ENCODE measurements at places on chromosomes 7 and 10. TPM values are rescaled to one million over a fixed set of nuclear protein-coding genes. Genes with fewer than 3 reads are reported as not detected.

DNA sequence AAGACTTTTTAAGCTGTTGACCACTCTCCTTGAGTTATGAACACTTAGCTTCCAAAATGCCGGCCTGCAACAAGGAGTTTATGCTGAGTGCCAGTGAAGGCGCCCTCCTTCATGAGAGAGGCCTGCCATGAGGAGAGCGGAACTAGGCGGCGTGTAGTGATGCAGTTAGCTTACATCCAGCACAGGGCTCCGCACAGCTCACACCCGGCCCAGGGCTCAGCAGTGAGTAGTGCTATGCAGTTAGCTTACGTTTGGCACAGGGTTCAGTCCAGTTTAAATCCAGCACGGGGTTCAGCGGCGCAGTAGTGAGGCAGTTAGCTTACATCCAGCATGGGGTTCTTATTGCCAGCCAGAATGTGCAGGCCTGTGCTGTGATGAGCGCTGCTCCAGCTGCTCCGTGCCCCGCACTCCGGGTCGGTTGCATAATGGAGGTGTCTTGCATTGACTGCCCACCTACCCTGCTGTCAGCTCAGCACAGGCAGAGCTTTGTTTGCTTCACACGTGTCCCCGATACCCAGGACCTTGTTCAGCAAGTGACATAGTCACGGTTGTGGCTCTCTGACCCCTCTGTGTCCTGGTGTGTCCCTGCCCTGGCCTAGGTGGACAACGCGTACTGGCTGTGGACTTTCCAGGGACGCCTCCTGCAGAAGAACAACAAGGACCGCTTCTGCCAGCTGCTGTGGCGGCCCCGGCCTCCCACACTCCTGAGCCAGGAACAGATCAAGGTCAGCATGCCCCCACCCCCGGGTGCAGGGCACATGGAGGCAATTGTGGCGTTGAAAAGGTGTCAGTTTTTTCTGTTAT is 21.9 kb downstream of the EIF3B start:
- peak overlapping the region; percentile 74 for H3K27ac ChIP-seq
- no peaks in the 10 kb centered on the region for H3K27me3 ChIP-seq
- peaks cover 40% of the 10 kb centered on the region for H3K4me1 ChIP-seq
- DNase-seq: peak; percentile 93

C7orf57 gene
- not detected for total RNA-seq

DNA sequence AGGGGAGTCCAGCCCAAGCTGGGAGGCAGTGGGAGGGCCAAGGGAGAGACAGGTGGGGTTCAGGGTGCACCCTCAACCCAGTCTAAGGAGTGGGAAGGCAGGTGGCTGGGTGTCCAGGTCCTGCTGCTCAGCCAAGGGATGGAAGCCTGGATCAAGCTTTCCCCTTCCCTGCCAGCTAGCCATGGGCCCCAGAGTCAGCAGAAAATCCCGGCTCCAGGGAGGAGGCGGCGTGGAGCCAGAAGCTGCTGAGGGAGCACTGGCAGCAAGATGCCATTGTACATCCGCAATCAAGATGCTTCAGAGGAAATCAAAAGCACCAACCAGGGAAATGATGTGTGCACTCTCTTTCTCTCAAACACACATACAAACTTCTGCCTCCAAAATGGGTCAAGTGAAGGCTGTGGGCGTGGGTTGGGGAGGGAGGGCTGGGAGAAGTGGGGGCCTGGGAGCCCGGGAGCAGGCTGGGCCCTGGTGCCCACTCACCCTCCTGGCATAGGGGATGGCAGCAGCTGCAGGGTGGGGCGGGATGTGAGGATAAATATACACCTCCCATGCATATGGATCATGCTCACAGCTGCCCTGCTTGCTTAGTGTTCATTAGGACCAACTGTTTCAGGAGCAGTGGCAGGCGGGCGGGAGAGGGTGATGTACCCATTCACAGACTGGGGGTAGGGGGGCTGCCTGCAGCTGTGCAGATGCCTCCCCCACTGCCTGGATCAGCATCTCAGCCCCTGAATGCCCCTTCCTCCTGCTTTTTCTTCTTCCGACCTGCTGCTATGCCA is 24.2 kb downstream of the TRIM8 start:
- H3K36me3 ChIP-seq: no peaks in the 10 kb centered on the region
- no peak for DNase-seq
- peak overlapping the region; percentile 86 for H3K27ac ChIP-seq
- H3K4me1 ChIP-seq: peaks cover 34% of the 10 kb centered on the region
- no peak overlapping the region for H3K4me3 ChIP-seq

DNA sequence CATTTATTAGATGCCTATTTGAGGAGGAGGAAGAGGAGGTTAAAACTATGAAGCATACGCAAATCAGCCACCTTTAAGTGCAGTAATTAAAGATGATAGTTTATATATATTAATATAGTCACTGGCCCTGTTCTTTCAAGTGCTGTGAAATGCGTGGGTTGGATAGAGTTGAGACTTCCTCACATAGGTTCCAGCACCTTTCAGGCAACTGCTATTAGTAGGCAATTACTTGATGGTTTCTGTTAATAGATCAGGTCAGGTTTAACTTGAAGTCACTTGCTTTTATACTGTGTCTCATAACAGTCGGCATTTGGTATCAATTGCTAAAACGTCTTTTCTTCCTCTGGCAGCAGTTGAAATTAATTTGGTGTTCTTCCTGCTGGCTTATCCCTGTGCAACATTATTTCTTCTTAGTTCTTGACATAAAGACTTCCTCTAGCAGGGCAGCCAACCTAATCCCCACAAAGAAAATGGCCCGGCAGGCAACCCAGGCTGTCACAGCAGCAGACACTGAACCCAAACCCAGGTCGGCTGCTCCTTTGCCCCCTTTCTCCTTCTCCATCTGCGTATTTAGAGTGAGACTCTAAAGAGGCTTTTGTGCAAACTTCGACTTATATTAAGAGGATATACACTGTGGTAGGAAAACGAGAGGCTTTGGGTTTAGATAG is 35.3 kb upstream of the BET1 start:
- no peaks in the 10 kb centered on the region for H3K4me1 ChIP-seq
- no peaks in the 10 kb centered on the region for H3K36me3 ChIP-seq
- no peaks in the 10 kb centered on the region for H3K27me3 ChIP-seq
- H3K27ac ChIP-seq: no peak overlapping the region

MET gene
- total RNA-seq: 23.7 TPM

ADAM22 gene
- 3.6 TPM for total RNA-seq

GRCh38 chr7:31123321-31123720 is 71.2 kb downstream of the ADCYAP1R1 start:
- no peaks in the 10 kb centered on the region for H3K36me3 ChIP-seq
- H3K4me1 ChIP-seq: peaks cover 7% of the 10 kb centered on the region
- no peak for DNase-seq
- no peaks in the 10 kb centered on the region for H3K27me3 ChIP-seq
- H3K4me3 ChIP-seq: no peak overlapping the region

GJD4 gene
- not detected for total RNA-seq

- no peaks in the 10 kb centered on the region for H3K27me3 ChIP-seq
- H3K4me3 ChIP-seq: no peak overlapping the region
- DNase-seq: no peak
- no peaks in the 10 kb centered on the region for H3K4me1 ChIP-seq
- no peaks in the 10 kb centered on the region for H3K36me3 ChIP-seq
Observed at GRCh38 chr10:76177936-76178335, 746.5 kb downstream of the LRMDA start.

GRCh38 chr7:41824284-41824683 is 121.4 kb upstream of the INHBA start:
- H3K27ac ChIP-seq: no peak overlapping the region
- H3K27me3 ChIP-seq: no peaks in the 10 kb centered on the region
- no peaks in the 10 kb centered on the region for H3K4me1 ChIP-seq
- H3K4me3 ChIP-seq: no peak overlapping the region

DNA sequence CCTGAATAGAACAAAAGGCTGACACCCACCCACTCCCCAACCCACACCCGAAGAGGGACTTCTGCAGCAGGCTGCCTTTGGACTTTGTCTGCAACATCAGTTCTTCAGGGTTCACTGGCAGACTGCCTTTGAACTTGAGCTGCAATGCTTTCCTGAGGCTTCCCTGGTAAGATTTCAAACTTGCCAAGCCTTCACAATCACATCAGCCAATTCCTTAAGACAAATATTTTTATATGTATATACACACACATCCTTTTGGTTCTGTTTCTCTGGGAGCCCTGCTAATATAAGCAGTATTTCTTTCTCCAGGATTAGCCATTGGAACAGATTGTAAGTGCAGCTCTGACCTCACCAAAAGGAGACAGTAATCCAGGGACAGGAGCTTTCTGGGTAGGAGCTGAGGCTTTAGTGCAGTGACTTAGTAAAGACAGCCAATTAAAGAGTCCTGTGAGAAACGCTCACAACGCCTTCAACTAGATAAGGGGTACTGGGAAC is 55.6 kb upstream of the KMT2E start:
- H3K36me3 ChIP-seq: no peaks in the 10 kb centered on the region
- H3K27ac ChIP-seq: no peak overlapping the region
- no peak for DNase-seq
- H3K4me3 ChIP-seq: no peak overlapping the region
- no peaks in the 10 kb centered on the region for H3K4me1 ChIP-seq

CCNJ gene
- 7.9 TPM for total RNA-seq

OGA gene
- total RNA-seq: 83.3 TPM

UTF1 gene
- not detected for total RNA-seq

GRCh38 chr7:150453181-150453580 is 2.8 kb downstream of the GIMAP8 start:
- DNase-seq: no peak
- H3K36me3 ChIP-seq: no peaks in the 10 kb centered on the region
- H3K27me3 ChIP-seq: peaks cover 3% of the 10 kb centered on the region
- H3K27ac ChIP-seq: no peak overlapping the region
- H3K4me3 ChIP-seq: no peak overlapping the region

DNA sequence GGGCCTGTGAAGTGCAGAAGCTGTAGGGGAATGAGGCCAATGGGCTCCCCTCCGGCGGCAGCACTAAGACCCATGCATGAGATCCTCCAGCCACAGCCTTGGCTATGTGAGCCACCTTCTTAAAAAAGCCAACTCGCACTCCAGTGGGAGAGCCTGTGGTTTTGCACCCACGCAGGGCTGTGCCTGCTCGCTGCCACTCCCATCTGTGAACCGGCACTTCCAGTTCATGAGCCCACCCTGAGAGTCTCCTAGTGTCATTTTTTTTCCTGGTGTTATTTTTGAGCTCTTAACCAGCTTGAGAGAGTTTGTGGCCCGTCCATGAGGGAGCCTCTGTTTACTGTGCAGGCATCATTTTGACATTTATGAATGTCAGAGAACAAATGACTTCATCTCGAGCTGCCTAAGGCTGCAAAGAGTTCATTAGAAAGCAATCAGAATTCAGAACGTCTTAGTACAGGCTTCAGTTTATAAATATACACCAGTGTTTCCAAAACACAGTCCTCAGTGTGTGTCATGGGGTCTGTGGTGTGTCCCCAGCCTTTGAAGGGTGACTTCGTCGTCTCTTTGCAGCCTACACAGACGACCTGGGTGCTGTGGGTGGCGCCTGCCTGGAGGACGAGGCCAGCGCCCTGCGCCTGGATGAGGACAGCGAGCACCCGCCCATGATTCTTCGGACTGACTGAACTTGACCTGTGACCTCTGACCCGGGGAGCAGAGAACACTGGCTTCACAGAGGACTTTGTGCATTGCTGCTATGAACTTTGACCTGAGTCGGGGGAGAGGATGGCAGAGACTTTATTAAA is 40.4 kb downstream of the WIPI2 start:
- no peaks in the 10 kb centered on the region for H3K4me1 ChIP-seq
- H3K27me3 ChIP-seq: no peaks in the 10 kb centered on the region
- no peak for DNase-seq
- H3K4me3 ChIP-seq: no peak overlapping the region

DNA sequence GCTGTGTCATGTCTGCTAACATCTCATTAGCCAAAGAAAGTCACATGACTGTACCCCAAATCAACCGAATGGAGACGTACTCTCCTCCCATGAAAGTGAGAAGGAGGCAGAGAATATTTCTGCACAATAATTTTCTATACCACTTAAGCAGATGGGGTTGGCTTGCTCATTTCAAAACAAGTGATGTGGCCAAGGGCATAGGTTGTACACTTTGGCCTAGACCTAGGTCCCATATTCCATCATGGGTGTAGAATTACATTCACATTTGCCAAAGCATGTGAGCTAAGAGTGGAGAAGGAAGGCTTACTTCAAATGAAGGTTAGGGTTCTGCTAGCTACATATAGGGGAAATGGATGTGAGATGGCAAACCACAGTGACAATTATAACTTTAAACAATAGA is 83.0 kb downstream of the ZNF365 start:
- H3K27me3 ChIP-seq: no peaks in the 10 kb centered on the region
- no peaks in the 10 kb centered on the region for H3K36me3 ChIP-seq
- H3K4me1 ChIP-seq: no peaks in the 10 kb centered on the region
- H3K4me3 ChIP-seq: no peak overlapping the region
- H3K27ac ChIP-seq: no peak overlapping the region

DNA sequence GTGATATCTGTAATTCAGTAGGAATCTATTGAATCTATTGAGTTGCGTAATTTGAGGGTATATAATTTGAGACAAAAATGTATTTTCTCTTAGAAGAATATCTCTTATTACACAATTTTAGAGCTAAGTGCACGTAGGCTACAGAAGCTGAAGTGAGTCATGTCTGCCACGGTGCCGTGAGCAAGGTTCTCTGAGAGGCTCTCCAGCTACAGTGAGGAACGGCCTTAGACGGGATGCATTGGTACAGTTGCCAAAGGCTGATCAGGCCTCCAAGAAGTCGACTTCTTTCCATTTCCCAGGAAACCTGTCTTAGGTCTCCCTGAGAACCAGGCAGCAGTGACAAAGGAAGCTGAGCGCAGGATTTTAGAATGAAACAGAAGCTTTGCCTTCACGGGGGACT is 28.6 kb downstream of the TCERG1L start:
- H3K27me3 ChIP-seq: no peaks in the 10 kb centered on the region
- no peak overlapping the region for H3K4me3 ChIP-seq
- no peak overlapping the region for H3K27ac ChIP-seq
- no peaks in the 10 kb centered on the region for H3K36me3 ChIP-seq
- DNase-seq: no peak

SPACDR gene
- not detected for total RNA-seq

DNA sequence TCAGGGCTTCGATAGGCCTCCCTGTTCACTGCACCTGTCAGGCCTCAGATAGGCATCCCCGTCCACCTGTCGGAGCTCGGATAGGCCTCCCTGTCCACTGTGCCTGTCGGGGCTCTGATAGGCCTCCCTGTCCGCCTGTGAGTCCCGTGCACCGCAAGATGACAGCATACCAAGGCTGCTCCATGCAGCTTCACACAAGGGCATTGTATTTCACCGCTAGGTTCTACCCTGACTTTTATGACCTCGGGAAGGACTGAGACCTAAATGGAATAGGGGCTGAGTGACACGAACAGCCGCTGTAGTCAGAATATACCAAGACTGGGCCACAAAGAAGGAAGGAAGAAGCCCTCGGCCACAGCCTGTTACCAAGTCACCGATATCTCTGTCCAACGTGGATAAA is 271.2 kb downstream of the DIP2C start:
- no peak for DNase-seq
- H3K4me1 ChIP-seq: no peaks in the 10 kb centered on the region
- H3K4me3 ChIP-seq: no peak overlapping the region
- no peak overlapping the region for H3K27ac ChIP-seq

All from body of pancreas (tissue), 4 donors.